NCI-H460 (cell line): ENCODE measurements at places on chromosomes 1 and 21. TPM values are rescaled to one million over a fixed set of nuclear protein-coding genes. Genes with fewer than 3 reads are reported as not detected.

Gene C1orf185
- total RNA-seq: not detected in 2 replicates

Gene KMO
- total RNA-seq: 0.17 and 0.35 TPM in 2 replicates

Gene ST6GALNAC5
- total RNA-seq: 0.23 and 0.32 TPM in 2 replicates

Gene ERG
- not detected in 2 replicates for total RNA-seq

Gene NPHS2
- total RNA-seq: not detected in 2 replicates

Gene PCSK9
- total RNA-seq: not detected in 2 replicates

Gene TMEM61
- not detected in 2 replicates for total RNA-seq
